Mesangial cell (primary cell): ENCODE measurements at places on chromosomes 16 and 17. TPM values are rescaled to one million over a fixed set of nuclear protein-coding genes. Genes with fewer than 3 reads are reported as not detected.

SLC12A3 gene
- total RNA-seq = not detected in 2 replicates

SRL gene
- total RNA-seq = not detected in 2 replicates

NPIPA3 gene
- 0.13 TPM in 1 of 2 replicates, not detected in the other for total RNA-seq

PLEKHH3 gene
- 15.8 and 22.2 TPM in 2 replicates for total RNA-seq

CYGB gene
- 2.8 and 5.3 TPM in 2 replicates for total RNA-seq

CDH5 gene
- 0.33 TPM in 1 of 2 replicates, not detected in the other for total RNA-seq

KCNH4 gene
- not detected in 2 replicates for total RNA-seq
